ENCODE measurements at places on chromosomes 5 and 9.

DNA sequence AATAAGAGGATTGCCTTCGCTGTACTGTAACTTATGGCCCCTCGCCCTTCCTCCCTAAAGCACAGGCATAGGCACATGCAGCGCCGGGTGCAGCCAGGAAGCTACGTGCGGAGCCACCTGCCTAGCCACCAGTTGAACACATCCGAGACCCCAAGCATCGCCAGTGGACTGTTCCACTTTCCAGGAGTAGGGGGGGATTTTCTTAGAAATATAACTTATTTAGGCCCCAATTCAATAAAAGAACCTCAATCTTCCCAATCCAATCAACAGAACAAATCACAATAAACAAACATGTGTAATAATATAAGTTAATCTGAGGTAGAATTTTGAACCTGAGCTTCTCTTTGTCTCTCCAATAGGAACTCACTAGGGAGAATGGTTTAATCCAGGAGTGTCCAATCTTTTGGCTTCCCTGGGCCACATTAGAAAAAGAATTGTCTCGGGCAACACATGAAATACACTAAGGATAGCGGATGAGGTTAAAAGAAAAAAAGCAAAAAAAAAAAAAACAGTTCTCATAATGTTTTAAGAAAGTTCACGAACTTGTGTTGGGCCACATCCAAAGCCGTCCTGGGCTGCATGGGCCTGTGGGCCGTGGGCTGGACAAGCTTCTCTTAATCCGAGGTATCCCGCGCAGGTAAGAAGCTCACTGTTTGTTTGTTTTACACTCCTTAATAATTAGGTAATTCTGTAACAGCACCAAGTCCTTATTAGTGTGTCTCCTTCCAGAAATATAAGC lies 22.0 kb upstream of the NIPBL start:
- no peak for DNase-seq

- no peak for DNase-seq
Measured at GRCh38 chr9:111937301-111937700, 40.7 kb downstream of the UGCG start.

DNA sequence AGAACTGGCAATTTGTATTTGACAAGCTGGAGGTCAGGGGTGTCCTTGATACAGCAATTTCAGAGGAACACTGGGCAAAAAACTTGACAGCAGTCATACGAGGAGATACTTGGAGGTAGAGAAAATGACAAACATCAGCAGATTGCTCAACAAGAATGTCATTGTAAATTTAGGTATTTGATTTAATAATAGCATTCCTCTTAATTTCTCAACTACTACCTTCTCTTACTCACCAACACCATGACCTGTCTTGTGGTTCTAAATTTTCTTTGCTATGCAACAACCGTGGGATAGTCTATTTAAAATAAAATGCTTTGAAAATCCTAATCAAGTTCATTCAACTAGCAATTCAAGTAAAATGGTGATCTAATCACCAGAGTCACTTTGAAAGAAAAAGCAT lies 128.4 kb downstream of the DNAH5 start:
- DNase-seq, result no peak

- no peak for DNase-seq
Measured at GRCh38 chr9:129058965-129059795, 21.7 kb upstream of the DOLPP1 start.

DNA sequence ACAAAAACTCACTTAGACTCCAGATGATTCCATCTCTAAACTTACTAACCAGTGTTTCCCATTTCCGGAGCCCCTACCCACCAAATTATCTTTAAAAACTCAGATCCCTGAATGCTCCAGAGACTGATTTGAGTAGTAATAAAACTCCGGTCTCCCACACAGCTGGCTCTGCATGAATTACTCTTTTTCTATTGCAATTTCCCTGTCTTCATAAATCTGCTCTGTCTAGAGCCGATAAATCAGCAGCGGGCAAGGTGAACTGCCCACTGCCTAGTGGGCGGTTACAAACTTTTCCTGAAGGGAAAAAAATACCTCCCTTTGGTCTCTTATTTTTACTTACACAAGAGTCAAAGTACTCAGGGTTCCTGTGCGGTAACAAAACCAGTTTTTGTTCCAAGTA lies 624.4 kb upstream of the RORB start:
- no peak for DNase-seq
